Fibroblast of villous mesenchyme (primary cell): ENCODE measurements at places on chromosomes 7 and 10. TPM values are rescaled to one million over a fixed set of nuclear protein-coding genes. Genes with fewer than 3 reads are reported as not detected.

MTERF1 gene
- 8.7 and 13.4 TPM in 2 replicates for total RNA-seq

STEAP4 gene
- under 0.01 TPM in 2 replicates for total RNA-seq

VPS50 gene
- 28.3 and 45.8 TPM in 2 replicates for total RNA-seq

DNA sequence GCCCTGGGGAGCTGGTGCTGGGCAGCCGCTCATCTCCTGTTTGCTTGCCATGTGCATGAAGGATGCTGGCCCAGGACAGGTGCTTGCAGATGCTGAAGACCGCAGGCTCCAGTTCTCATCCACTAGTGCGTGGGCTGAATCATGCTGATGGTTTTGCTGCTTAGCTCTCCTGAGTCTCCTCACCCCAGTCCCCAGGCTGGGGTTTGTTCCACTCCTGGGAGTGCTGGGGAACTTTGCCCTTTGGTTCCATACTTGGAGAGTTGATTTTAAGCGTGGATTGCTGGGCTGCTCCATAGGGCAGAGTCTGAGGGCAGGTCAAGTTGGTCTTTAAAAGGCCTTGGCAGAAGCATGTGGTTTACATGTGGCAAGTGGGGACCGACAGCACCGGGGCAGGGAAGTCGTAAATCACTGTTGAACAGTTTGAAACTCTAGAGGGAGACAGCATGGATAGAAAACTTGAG lies 9.1 kb downstream of the DYNC2I1 start:
- peak; percentile 58 for DNase-seq

VWDE gene
- under 0.01 TPM in 1 of 2 replicates, not detected in the other for total RNA-seq

- no peak for DNase-seq
These were observed 91.4 kb downstream of the CARD11 start for GRCh38 chr7:2952316-2952715.

DNA sequence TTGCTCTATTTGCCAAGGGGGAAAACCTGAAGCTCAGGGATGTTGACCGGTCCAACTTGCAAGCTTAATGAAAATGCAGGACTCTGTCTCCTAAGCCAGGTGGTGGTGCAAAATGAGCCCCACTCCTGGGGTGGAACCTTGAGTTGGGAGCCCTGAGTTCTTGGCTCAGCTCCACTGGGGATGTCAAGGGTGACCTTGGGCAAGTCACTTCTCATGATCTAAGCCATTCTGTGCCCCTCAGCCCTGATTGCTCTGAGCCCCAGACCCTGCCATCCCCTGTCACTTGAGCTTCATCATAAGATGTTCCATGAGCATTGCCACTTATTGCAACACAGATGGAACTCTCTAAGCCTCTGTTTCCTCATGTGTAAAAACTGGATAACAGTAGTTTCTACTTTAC lies 33.9 kb downstream of the MYL10 start:
- no peak for DNase-seq

GRCh38 chr7:92057375-92057774 lies 76.9 kb downstream of the CYP51A1 start:
- DNase-seq, result no peak

GRCh38 chr7:52726493-52726892 lies 308.9 kb upstream of the POM121L12 start:
- DNase-seq, result no peak
